ENCODE measurements at places on chromosomes 5 and 9.

GRCh38 chr5:59178071-59178470 lies 595.2 kb downstream of the RAB3C start:
- no peak for DNase-seq

- DNase-seq, result no peak
Measured at GRCh38 chr5:98935206-98935605, 6.4 kb upstream of the CHD1 start.

DNA sequence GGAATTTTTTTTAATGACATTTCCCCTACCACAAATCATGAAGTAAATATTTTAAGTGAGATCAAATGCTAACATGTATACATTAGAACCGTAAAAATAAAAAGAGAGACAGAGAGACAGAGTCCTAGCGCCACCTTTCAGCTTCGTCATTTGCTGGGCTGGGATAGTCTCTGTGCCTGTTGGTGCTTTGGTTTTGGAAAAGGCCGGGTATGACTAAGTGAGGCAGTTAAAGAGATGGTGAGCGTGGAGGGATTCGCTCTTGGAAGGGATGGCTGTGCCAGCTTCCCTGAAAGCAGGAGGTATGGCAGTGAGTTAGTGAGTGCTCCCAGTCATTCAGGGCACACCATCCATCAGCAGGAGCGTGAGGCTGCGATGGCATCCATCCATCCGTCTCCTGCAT lies 729.6 kb upstream of the WWC1 start:
- no peak for DNase-seq

GRCh38 chr9:112869041-112869529 lies 21.6 kb downstream of the SLC46A2 start:
- no peak for DNase-seq

- no peak for DNase-seq
Measured at GRCh38 chr5:118616281-118616680, 372.1 kb downstream of the DTWD2 start.

DNA sequence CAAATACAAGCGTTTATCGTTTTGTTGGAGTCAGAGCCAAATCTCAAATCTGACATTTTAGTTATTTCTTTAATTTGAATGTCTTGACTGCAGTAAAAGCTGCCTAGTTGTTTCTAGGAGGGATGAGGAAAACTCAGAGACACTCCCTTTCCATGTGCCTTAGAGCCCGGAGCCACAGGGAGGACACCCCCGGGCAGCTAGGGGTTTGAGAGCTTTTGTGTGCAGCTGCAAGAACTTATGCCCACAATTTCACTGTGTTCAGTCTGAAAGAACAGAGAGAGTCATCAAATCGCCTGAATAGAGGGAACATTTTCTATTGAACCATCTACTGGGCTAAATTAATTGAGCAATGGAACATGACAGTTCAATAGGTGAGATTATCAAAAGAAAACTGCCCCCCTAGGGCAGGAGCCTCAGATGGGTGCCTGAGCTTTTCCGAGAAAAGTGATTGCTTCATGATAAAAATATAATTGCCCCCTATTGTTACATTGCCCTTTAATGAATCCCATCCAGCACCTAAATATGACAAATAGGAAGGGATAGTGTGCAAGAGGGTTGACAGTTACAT lies 709.3 kb upstream of the RGMB start:
- DNase-seq, result no peak

DNA sequence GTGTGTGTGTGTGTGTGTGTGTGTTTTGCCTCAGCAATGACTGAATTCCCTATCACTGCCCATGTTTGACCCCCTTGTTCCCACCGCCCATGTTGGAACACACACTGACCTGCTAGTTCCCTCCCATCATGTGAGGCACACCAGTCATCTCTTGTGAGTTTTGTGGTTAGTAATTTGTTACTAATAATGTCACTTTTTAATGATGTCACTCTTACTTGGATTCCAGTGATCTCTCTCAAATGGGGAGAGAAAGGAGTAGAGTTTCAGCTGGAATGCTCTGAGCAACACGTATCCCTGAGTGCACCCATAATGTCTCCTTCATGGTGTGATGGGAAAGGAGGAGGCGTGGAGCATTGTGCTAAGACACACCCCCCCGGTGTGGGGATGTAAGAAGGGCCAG lies 172.6 kb downstream of the SH3GL2 start:
- no peak for DNase-seq

DNA sequence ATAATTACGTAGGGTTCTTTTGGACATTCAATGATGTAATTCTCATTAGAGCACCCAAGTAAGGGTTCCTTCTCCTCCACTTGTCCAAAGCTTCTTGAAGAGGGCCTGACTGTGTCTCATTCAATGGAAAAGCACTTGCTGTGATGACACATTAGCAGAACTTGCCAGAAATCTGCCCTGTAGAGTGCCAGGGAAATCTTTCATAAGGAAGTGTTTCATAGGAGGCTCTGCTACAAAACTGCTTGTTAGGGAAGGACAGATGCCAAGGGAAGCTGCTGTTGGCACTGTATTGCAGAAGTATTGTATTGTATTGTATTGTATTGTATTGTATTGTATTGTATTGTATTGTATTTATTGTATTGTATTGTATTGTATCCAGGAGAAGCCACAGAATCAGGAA lies 45.5 kb upstream of the MPDZ start:
- DNase-seq, result no peak

Measured in activated naive CD4-positive, alpha-beta T cell treated with Interleukin-2 at 50 U/mL for 16 hours (primary cell).